Inflammatory macrophage (primary cell): ENCODE measurements at places on chromosomes 5 and 9.

GRCh38 chr9:119801311-119801710 lies 432.1 kb upstream of the BRINP1 start:
- no peak for DNase-seq

- peak; percentile 2 for DNase-seq
Observed at GRCh38 chr5:54469622-54470021, 14.1 kb downstream of the HSPB3 start.

DNA sequence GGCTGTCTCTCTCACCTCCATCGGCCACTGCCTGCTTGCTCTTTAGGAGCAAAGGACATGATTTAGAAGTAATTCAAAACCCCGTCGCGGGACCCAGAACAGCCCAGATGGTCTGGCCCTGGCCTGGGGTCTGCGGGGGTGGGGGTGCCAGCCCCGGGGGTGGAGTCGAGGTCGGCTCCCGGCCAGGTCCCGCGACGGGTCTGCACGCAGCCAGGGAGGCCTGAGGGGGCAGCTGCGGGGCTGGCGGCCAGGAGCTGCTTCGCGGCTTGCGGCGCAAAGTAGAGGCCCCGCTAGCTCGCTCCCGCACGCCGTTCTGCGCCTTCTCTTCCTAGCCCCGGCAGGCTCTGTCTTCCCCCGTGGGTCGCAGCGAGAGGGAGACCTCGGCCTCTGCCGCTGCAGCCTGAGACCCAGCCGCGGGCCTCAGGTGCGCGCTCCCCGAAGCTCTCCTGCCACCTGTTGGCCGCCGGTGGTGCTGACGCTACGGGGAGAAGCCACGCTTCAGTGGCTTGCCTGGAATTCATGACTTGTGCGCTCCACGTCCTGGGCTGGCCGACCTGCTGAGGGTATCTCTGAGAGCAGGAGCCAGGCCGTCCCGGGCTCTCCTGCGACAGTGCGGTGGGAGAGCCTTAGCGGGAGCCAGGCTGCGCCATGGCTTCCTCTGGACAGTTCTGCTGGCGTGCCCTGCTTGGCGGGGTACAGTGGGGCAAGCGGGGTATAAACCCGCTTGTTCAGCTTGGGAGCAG lies 157.2 kb upstream of the PITX1 start:
- DNase-seq, result peak; percentile 75

- DNase-seq, result peak; percentile 22
Observed at GRCh38 chr9:84140535-84141101, 160.0 kb downstream of the RMI1 start.

DNA sequence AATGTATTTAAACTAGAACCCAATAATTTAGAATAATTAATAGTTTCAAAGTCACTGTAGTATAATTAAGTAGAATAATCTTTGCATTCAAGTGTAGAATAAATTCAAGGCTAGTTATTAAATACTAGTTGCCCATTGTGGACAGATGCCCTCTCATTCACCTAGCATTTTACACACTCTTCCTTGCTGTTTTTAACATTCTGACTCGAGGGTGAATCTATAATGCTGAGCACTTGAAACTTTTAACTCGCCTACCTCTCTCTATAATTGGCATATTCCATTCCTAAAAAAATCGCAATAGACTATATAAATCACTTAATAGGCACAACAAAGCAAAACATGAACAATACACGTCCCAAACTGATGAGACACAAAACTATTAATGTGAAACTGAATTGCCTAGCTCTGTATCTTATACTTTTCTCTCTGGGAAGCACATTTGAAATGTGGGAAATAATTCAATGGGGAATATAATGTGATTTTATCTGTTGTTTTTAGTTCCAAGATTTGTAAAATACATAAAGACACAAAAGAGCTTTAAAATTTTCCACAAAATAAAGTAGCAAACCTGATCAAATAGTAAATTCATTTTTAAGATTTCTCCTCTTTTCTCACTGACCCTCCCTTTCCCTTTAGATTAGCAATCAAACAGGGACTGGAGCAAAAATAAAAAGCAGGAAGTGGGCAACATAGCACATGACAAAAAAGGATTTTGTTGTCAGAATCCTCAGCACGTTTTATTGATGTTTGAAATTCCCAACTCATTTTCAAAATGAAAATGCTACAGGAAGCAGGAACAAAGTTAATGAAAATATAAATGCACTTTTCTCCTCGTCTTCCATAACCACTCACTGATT lies 295.6 kb downstream of the PDE4D start:
- no peak for DNase-seq

- DNase-seq, result peak; percentile 74
Observed at GRCh38 chr5:56816546-56817081, 1.3 kb downstream of the MAP3K1 start.

DNA sequence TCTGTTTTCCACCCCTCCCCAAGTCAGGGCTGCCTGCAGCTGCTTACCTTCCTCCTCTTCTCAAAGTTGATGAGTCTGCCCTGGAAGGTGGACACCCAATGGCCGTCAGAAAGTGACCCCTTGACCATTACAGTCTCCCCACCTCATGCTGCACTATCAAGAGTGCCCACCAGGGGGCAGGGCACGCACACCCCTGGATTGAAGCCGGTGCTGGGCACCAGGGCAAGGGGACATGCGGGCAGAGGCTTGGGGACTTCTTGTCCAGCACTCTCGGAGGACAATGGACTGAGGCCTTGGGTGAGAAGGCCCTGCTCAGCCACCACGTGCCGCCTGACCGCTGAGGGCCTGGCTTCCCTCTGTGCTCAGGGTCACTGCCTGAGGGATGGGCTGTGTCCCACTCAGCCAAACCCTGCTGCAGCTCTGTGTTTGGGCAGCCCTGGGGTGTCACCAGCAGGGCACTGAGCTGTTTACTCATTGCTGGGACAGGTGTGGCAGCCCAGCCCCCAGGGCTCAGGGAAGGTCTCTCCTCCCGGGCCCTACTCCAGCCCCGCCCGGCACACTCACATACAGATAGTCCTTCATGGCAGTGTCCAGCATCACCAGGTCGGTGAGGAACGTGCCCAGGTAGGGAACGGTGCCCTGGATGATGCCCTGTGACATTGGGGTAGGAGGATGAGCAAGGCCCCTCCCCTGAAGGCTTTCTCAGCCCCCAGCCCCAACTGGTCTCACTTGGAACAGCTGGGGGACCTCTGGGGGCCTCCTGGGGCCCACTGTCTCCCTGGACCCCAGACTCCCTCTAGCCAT lies 17.7 kb downstream of the RALGDS start:
- peak; percentile 52 for DNase-seq
